ENCODE measurements at places on chromosomes 4 and X.

DNA sequence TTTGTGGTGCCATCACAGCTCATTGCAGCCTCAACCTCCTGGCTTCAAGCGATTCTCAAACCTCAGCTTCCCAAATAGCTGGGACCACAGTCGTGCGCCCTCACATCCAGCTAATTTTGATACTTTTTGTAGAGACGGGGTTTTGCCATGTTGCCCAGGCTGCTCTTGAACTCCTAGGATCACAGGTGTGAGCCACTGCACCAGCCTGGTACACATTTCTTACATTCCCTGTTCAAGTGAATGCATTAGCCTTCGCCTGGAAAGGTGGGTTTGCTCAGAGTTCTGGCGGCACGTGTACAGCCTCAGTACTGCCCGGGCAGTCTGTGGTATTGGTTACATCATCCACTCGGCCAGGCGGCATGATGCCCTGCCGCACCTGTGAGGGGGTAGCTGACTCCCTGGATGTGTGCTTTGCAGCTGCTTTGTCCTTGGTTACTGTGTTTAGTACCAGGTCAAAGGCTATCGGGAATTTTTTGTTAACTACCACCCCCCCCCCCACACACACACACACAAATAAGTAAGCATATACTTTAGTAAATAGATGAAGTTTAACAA, 57.1 kb downstream of the TNIP2 start:
- DNase-seq, result no peak

GRCh38 chrX:25131055-25131454, 115.3 kb upstream of the ARX start:
- peak; percentile 9 for DNase-seq

DNA sequence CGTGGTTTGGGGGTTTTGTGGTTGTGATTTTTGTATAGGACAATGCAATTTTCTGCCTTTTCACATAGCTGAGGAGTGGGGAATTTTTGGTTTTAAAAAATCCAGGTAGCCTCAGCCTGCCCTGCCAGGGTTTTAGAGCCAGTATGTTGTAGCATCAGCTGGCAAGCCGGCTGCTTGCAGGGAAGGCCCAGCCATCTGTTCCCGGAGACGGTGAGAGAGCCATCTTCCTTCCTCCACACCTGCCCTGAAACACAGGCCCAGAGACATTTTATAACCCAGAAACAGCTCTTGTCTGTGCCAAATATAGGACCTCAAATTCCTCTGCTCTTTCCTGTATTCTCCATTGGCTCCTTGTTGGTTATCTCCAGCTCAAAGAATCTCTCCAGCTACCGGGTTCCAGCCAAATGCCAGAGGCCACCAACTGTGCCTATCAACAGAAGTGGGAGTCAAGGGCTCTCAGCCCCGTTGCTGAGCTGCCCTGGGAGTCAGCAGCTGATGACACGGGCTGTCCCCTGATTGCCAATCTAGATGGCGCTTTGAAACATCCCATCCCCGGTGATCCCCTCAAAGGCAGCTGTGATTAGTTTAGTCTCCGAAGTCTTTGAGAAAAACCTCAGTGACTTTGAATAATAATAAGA, 595.2 kb downstream of the MID1IP1 start:
- no peak for DNase-seq

DNA sequence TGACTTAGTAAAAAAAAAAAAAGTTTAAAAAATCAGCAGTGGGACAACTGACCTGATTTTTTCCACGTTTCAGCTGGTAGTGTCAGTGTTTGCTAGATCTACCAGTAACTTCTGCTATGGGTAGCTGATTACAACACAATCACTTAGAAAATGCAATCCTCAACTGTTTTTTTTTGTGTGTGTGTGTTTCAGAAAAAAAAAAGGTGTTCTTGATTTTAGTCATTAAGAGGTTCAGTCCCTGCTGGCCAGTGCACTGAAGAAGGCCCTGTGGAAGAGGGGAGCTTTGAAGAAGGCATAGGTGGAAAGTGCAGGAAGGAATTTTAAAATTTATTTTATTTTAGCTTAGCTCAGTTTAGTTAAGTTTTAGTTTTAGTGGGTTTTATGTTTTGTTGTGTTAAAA, 46.9 kb downstream of the SH2D1A start:
- DNase-seq, result no peak

DNA sequence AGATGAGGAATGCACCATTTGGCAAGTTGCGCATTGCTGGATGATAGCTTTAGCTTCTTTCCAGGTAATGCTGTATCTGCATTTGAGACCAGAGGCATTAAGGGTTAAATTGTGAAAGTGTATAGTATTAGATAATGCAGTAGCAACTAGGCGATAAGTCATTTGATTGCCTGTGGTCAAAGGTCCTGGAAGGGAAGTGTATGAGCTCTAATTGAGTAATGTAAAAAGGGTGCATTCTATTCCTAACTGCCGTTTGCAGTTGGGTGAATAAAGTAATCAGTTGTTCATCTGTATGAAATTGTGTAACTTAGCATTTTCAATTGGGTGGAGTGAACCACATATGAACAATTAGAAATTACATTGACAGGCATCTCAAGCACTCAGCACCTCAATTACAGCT, 54.5 kb upstream of the WDR1 start:
- no peak for DNase-seq

- DNase-seq, result peak; percentile 35
Measured at GRCh38 chrX:134761788-134762187, 103.5 kb upstream of the PLAC1 start.

GRCh38 chr4:26715636-26716242, 131.9 kb downstream of the TBC1D19 start:
- DNase-seq, result no peak

GRCh38 chr4:80839792-80840191, 190.7 kb upstream of the BMP3 start:
- no peak for DNase-seq

DNA sequence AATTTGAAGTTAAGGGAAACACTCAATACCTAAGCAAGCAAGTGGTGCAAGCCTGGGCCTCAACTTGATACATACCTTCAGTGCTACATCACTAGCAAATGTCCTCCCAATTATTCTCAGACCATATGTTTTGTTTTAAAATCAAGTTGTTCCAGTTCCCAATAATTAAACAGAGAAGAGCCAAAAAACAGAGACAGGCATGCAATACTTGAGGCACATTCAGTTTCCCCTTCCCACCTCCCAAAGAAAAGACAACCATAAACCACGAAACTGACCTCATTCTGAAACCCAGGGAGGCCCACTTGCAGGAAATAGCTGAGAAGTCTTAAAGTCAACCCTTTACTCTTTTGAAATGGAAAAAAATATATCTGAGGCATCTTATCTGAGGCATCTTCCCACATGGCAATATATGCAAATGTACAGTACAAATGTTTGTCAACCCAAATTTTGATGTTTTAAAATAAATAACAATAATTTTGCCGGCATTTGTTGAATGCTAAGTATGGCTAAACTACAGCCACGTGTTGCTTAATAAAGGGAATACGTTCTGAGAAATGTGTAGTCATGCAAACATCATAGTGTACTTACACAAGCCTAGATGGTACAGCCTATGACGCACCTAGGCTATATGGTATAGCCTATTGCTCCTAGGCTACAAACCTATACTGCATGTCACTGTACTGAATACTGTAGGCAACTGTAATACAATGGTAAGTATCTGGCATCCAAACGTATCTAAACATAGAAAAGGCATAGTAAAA, 147.5 kb downstream of the TSPAN5 start:
- DNase-seq, result peak; percentile 93

DNA sequence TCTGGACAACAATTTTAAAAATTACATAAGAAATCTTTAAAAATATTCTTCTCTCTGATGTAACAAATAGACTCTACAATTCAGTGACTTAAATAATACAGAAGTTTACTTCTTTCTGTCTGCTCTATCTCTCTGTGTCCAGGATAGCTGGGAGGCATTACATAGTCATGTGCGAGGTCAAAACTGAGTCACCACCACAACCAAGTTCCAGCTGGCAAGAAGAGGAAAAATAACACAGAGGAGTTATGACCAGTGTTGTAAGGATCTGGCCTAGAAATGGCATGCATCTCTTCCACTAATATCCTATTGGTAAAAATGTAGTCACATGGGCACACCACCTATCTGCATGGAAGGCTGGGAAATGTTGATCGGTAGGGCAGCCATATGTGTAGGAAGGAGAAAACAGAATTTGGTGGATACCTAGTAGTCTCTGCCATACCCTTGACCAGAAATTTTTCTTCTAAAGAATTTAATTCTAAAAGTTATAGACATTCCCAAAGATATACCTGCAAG, 39.4 kb upstream of the WDFY3 start:
- peak; percentile 94 for DNase-seq

- peak; percentile 53 for DNase-seq
Measured at GRCh38 chrX:149259241-149259640, 245.9 kb downstream of the IDS start.

- DNase-seq, result peak; percentile 75
Measured at GRCh38 chr4:102139132-102139573, 206.1 kb downstream of the SLC39A8 start.

DNA sequence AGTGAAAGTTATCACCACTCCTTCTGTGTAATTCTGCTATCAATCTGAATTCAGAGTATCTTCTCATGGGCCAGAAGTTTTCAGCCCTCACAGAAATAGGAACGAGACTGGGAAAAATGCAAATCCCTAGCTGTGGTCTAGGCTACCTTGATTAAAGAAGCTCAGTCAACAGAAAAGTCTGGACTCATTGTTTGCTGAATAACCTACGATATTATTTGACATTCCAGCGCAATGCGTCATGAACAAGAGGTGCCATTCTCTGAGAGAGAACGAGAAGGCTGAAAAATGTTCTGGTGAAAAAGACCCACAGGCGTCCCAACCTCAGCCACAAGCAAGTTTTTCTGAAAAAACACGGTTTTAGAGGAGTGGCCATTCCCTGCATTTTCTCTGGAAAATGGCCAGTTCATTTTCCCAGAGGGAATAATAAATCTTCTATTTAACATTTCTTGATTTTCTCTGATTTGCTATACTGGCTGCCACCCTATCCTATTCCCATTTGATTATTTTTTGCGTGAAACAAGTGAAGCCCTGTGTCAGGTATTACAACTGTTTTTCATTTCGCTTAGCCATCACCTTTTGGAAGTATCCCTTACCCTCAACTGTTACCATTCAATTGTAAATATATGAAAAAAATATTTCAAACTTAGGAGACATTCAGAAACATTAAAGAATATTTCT, 1117.6 kb upstream of the PRKX start:
- no peak for DNase-seq

DNA sequence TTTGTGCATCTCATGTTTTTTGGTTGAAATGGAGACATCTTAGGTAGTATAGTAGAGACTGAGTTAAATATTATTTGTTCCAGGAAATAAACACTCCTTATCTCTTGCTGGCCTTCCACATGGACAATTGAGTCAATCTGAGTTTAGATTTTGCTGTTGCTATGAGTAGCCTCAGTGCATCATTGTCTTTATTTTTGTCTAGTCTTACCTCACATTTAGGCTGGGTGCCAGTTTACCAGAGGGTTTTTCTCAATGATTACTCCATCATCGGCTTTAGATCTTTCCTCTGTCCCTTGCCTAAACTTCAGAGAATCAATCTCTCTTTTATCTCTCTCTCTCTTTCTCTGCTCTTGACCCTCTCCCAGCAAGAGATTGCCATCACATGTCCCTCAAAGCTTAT, 73.6 kb downstream of the GABRB1 start:
- DNase-seq, result peak; percentile 7

GRCh38 chrX:15911734-15912550, 57.3 kb upstream of the AP1S2 start:
- DNase-seq, result peak; percentile 32

- DNase-seq, result no peak
Measured at GRCh38 chr4:183149616-183150539, 50.8 kb downstream of the WWC2 start.

- DNase-seq, result peak; percentile 98
Measured at GRCh38 chr4:22483551-22483981, 32.3 kb downstream of the ADGRA3 start.

- DNase-seq, result no peak
Measured at GRCh38 chr4:25656031-25656430, 380 bp downstream of the SLC34A2 start.

DNA sequence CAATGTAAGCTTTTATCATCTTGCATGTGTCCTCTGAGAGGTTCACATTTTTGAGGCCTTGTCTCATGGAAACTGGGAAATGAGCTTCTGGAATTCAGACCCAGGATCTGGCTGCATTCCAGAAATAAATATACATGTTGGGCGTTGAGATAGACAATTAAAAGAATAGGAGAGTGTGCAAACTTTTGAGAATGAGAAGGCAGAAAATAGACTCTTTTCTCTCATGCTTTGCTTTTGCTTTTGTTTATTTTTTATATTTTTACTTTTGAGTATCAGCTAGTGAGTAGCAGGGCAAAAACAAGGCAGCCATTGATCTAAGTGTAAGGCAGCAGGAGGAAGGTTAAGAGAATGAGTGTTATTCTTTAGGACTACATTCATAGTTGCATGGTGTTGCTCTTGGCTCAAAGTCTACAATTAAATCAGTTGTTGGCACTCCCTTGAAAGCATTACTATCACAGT, 12.4 kb downstream of the SHROOM3 start:
- no peak for DNase-seq

DNA sequence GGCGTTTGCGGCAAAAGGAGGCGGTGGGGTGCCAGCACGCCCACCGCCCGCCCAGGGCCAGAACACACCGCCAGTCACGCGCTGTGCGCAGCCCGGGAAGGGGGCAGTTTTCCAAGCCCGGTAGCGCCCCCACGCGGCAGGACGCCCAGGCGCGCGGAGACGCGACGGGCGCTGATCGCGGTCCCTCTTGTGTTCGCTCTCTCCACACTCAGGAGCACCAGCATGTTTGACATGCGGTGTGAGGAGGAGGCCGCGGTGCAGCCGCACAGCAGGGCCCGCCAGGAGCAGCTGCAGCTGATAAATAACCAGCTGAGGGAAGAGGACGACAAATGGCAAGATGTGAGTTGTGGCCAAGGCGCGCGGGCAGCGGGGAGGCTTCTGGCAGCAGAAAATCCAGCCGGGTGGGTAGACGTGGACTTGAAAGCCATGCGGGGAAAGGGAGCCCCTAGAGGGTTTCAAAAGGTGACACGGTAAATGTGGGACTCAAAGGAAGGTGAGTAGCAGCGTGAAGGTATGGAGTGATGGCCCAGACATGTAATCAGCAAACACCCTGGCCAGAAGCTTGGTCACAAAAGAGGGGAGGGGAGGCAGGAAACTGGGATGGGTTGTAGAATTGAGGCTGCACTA, 104.1 kb downstream of the PHOX2B start:
- peak; percentile 8 for DNase-seq

DNA sequence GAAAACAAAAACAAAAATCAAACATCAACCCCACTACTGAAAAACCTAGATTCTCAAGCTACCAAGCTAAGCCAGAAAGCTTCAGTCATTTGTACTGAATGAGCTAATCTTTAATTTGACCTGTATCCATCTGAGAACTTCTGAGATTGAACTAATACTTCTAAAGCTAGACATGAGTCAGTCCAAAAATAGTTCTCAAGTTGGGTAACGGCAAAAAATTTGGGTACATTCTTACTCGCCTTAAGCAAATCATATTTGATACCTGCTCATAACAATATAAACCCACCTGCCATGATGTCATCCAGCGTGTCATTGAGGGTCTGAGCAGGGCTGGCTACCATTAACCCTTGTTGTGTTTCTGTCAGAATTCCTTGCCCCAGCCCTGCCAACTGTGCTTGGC, 69.7 kb upstream of the COX18 start:
- DNase-seq, result peak; percentile 14

GRCh38 chr4:155592938-155593297, 73.7 kb upstream of the GUCY1A1 start:
- no peak for DNase-seq

GRCh38 chr4:38768968-38769394, 13.8 kb downstream of the TLR10 start:
- peak; percentile 60 for DNase-seq

GRCh38 chr4:99968330-99968729, 18.3 kb upstream of the H2AZ1 start:
- peak; percentile 79 for DNase-seq

Data from fibroblast of mammary gland (primary cell).